ENCODE measurements at places on chromosomes 16 and 17.

DNA sequence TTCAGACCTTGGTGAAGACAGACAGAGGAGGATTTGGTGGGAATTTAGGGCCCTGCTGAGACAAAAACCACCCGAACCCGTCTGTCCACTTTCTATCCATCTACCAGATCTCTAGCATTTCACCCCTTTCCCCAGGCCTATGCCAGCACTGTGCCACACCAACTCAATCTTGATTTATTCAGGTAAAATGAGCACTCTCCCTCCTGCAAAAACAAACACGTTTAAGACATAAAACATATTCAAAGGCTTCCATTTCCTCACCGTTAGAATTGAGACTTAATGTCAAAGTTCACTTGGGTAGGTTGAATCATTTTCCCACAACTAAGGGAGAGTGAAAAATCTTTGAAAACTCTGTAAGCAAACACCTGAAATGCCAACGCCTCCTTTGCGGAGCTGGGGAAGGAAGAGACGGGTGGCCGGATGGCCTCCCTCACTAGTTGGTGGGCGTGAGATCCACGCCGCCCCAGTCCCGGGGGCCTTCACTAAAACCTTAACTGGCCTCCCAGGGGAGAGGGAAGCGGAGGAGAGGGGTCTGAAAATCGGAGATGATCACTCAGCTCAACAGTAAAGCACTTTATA, 862 bp downstream of the DCAKD start:
- no peak for DNase-seq

- no peak for DNase-seq
Observed at GRCh38 chr16:31367853-31368252, 12.9 kb downstream of the ITGAX start.

GRCh38 chr17:60445144-60445543, 22.9 kb downstream of the CHCT1 start:
- no peak for DNase-seq

- no peak for DNase-seq
Observed at GRCh38 chr17:33090806-33091205, 99.2 kb downstream of the SPACA3 start.

DNA sequence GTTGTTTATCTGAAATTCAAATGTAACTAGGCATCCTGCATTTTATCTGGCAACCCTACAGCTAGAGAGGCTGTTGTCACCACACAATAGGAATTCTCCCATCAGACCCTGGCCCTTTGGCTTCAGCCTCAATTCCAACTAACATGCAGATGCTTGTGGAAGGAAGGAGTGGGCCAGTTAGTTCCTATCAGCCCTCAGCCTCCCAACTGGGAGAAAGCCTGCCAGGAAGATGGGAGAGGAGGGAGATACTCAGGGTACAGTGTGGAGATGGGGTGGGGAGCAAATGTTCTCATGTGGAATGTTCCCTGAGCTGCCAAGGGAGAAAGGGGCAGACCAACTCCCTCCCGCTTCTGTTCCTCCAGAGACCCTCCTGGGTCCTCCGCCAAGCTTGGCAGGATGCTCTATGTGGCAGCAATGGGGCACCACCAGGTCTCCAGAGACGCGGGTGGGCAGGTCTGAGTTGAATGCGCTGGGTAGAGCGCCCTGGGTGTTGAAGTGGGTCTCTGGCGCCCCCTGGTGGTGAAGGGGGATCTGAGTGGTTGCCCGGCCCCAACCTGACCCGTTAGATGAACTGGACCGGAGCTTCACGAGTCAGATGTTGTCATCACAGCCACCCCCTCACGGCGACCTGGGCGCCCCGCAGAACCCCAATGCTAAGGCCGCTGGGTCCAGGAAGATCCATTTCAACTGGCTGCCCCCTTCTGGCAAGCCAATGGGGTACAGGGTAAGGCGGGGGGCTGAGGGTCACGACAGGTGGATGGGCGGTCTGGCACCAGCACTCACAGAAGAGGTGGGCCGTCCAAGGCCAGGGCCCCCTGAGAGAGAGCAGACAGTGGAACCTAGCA, 15.2 kb downstream of the GALK1 start:
- peak; percentile 89 for DNase-seq

- DNase-seq = peak; percentile 84
Observed at GRCh38 chr16:31868691-31869167, 4.9 kb upstream of the ZNF267 start.

DNA sequence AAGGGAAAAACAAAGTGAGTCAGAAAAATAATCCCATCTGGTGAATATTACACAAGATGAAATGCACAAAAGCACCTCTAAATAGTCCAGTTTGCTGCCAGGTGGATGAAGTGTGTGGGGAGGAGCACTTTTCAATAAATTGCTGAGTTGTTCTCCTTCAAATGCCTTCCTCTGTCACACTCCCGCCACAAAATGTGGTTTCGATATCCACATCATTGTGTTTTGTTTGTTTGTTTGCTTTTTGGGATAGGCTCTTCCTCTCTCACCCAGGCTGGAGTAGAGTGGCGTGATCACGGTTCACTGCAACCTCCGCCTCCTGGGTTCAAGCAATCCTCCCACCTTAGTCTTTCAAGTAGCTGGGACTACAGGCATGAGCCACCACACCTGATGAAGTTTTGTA, 24.6 kb upstream of the SHISA9 start:
- no peak for DNase-seq

DNA sequence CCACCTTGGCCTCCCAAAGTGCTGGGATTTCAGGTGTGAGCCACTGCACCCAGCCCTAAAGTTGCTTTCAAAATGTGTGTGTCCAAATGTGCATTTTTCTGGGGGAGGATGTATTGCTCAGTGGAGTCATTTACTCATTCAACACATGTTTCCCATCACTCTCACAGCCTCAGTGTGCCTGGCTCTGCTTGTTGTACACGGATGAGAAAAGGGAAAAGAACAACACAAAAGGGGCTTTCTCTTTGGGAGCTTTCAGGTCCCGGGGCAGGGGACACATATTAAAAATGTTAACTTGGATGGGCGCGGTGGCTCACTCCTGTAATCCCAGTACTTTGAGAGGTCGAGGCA, 1.7 kb upstream of the PPL start:
- no peak for DNase-seq

DNA sequence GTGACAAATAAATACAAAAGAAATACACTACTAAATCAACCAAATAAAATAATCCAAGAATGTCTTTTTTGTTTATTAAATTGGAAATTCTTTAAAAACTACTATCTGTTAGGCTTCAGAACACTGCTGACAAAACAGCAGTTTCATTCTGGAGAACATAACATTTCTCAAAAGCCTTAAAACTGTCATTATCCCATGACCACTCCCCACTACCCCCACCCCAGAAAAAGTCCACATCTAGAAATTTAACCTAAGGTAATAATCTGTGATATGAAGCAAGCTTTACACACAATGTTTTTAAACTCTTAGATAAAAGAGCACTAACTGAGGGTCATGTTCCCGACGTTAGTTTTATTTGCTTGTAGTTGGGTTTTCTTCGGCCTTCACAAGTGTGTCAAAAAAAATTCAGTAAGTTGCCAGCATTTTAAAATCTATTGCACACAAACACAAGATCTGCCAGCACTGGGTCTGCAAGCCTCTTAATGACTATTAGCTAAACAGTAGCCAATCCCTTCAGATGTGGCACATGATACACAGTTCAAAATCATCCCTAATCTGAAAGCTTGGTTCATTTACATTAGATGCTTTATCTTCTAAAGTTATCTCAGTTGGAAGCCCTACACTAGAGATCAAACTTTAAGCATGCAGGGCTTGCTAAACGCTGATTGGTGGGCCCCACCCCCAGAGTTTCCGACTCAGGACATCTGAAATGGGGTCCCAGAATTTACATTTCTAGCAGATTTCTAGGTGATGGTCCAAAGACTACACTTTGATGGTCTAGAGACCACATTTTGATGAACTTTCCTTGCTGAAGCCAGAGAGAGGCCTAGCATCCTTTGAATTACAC, 75.2 kb downstream of the KANSL1 start:
- no peak for DNase-seq

GRCh38 chr17:40303009-40303657, 5.8 kb upstream of the RARA start:
- DNase-seq = no peak

DNA sequence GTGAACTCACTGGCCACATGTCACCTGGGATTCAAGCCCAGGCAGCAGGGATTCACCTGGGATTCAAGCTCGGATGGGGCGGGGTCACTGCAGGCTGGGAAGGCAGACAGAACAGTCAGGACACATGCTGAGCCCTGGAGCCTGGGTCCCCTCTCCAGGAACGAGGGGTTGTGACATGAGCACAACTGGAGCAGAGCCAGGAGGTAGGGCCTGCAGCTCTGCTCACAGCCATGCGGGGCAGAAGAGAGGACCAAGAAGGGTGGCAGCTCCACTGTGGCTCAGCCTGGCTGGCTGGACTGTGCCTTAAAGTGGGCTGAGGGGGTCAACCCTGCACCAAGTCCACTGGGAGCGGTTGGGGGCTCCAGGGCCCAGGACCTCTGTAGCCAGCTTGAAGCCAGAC, 150.1 kb downstream of the RAB11FIP4 start:
- no peak for DNase-seq

GRCh38 chr17:67421869-67422273, 44.8 kb downstream of the PITPNC1 start:
- DNase-seq = no peak

GRCh38 chr17:61135782-61136181, 263.9 kb upstream of the TBX2 start:
- no peak for DNase-seq

- no peak for DNase-seq
Observed at GRCh38 chr16:88681084-88681680, 5.1 kb downstream of the SNAI3 start.

GRCh38 chr17:74736513-74737298, at the start of gene RAB37:
Gene RAB37 (plus strand): TSS chr17:74737256. CDS start chr17:74737273, 17 bp downstream.
- DNase-seq = peak; percentile 50

- DNase-seq = no peak
Observed at GRCh38 chr17:48484256-48484655, 46.6 kb downstream of the HOXB1 start.

DNA sequence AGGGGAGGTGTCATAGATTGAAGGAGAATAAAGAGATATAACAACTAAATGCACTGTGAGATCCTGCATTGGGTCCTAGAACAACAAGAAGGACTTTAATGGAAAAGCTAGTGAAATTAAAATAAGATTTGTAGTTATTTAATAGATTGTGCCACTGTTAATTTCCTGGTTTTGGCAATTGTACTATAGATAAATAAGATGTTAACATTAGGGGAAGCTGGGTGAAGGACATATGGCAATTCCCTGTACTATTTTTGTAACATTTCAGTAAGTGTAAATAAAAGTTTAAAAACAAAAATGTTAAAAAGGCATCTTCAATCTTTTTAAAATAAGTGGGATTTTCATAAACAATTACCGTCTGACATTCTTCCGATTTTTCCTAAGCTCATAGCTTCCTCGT, 258.4 kb upstream of the AXIN2 start:
- DNase-seq = no peak

DNA sequence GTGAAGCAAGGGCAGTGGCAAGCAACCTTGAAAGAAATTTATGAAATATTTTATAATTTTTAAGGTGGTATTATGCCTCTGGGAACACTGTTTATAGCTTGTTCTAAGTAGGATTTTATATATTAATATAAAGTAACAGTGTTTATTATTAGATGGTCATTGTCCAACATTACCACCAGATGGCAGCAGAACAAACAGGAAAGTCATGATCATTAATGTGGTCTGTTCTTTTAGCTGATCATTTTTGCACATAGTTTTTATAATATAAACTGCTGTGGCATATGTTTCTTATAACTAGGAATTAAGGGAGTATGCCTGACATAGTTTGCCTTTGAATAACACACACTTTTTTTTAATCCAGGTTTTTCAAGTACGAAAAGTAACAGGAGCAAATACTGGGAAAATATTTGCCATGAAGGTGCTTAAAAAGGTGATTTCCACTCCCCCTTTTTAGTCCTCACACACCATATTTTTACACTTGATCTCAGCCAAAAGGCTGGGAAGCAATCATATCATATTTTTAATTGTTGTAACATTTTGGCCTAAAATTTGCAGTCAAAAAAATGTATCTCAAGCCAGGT, 21.4 kb downstream of the RPS6KB1 start:
- DNase-seq = no peak

GRCh38 chr16:73323880-73324279, 276.0 kb upstream of the ZFHX3 start:
- DNase-seq = no peak

GRCh38 chr16:6861815-6862477, 470.7 kb upstream of the RBFOX1 start:
- DNase-seq = no peak

DNA sequence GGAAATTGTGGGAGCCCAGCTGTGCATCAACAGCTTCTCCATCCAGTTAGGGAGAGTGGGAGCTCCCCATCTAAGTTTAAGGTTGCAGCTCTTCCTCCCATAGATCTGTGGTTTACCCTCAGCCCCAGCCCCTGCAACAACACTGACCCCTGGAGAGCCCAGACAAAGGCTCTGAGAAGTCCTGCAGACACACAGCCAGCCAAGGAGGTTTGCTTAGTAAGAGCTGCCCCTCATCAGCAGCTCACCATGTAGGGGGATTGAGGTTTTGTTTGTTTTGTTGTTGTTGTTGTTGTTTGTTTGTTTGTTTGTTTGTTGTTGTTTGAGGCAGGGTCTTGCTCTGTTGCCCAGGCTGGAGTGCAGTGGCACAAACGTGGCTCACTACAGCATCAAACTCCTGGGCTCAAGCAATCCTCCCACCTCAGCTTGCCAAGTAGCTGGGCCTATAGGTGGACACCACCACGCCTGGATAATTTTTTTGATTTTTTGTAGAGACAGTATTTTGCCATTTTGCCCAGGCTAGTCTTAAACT, 138.6 kb downstream of the CLEC16A start:
- DNase-seq = no peak

DNA sequence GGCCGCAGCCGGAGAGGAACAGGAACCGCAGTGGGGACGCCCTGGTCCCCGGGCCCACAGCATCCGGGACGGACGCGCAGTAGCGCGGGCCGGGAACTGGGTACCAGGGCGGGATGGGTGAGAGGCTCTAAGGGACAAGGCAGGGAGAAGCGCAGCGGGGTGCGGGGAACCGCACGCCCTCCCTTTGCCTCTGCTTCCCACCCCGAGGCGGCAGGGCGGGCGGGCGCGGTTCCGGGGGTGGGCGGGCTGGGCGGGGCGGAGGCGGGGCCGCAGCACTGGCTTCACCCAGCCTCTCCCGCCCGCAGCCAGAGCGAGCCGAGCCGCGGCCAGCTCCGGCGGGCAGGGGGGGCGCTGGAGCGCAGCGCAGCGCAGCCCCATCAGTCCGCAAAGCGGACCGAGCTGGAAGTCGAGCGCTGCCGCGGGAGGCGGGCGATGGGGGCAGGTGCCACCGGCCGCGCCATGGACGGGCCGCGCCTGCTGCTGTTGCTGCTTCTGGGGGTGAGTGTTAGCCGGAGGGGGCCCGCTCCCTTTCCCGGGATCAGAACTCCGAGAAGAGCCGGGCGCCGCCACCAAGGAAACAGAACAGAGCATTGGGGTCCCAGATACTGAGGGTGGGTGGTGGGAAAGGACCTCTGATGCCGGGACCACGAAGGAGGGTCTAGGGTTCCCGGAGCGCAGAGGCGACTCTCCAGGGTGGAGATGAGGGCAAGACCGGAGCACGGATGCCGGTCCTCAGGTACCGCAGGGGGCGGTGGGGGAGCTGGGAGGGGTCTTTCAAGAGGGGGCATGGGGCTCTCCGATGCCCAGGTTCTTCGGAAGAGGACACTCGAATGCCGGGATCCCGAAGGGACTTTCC, at the start of gene NGFR:
Gene NGFR (plus strand): TSS at position 308 of the 856 bp plus-strand sequence. CDS start 125 bp downstream, at position 433.
- peak; percentile 71 for DNase-seq

- no peak for DNase-seq
Observed at GRCh38 chr16:745739-746138, 4.9 kb upstream of the CIAO3 start.

- peak; percentile 31 for DNase-seq
Observed at GRCh38 chr16:74700438-74701225, at the start of gene MLKL. Gene MLKL (minus strand): TSS chr16:74700862. CDS start chr16:74695757, 5,105 bp downstream.

- DNase-seq = no peak
Observed at GRCh38 chr17:82947051-82947991, 107.5 kb upstream of the ZNF750 start.
